Gastrocnemius medialis (tissue), 4 donors: ENCODE measurements at places on chromosomes 7 and 10.
A peak's percentile ranks its signal among the peaks of the same experiment; 100 is the strongest.

DNA sequence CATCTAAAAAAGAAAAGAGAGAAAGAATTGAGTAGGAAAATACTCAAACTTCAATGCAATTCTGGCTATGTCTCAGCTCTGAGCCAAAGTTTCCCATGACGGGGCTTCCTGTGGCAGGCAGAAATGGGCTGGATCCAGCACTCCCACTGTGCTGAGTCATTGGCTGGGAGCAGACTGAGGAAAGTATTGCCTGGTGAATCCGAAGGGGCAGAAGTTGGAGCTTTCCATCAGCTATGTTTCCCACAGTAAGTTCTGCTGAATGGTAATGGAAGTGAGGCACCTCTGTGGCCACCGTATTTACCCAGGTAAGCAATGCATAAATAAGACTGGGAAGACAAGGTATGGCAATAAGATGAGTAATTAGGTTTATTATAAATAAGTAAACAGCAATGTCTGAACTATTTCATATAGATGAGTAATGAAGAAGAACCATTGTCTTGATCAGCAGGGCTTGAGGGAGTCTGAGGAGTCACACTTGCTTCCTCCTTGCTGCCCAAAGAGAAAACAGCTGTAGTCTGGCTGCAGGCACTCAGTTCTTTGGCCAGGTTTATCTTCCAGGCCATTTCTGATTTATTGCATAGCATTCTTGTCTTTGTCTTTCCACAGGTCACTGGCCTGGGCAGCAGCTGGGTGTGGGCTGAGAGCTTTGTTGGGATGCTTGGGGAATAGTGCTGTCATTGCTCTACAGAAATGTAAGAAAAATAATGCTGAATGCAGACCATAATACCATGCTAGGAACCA lies 255.3 kb downstream of the DNAJB9 start:
- DNase-seq: no peak

GRCh38 chr7:86222806-86223205 lies 420.9 kb upstream of the GRM3 start:
- no peak for DNase-seq

DNA sequence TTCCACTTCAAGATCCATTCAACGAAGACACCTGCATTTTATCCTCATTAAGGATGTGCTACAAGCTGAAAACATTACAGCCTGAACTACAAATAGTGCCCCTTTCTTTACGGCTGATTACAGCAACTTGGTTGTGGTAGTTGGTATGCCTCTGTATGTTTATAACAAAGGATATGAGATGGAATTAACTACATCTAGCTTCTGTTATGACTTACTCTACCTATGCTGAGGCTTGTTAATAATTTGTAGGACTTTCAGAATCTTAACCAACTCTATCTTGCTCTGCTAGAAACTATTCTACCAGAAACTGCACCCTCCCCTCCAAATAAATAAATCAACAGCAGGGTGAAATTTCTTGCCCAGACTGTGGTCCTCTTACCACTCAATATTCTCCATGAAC lies 448.1 kb downstream of the GRM8 start:
- DNase-seq: no peak

GRCh38 chr7:29478226-29478625 lies 85.4 kb upstream of the PRR15 start:
- no peak for DNase-seq

GRCh38 chr7:139661043-139661440 lies 116.8 kb downstream of the HIPK2 start:
- DNase-seq: no peak

- peak; percentile 53 for DNase-seq
Observed at GRCh38 chr7:55128693-55129394, 110.0 kb downstream of the EGFR start.

GRCh38 chr10:132392184-132392800 lies 4.7 kb upstream of the PWWP2B start:
- peak; percentile 6 for DNase-seq

GRCh38 chr10:124180044-124180745 lies 86.8 kb upstream of the CHST15 start:
- DNase-seq: no peak

DNA sequence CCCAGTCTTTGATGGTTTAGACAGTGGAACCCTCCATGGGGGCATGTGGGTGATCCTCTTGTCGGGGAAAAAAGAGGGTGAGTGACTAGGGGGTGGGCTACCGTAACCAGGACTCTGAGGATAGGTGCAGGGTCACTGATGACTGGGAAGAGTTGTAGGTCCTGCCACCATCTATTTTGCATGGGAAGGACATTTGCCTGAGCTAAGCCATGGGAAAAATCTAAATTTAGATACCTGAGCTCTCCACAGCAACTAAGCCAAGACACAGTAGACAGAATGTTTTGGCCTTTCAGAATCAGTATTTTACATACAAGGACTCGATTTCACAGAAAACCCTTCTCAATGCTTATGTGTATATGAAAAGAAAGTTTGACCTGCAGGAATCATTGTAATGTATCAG lies 52.7 kb downstream of the KIAA1217 start:
- no peak for DNase-seq

- no peak for DNase-seq
Observed at GRCh38 chr7:130622866-130623265, 45.7 kb downstream of the COPG2 start.

- no peak for DNase-seq
Observed at GRCh38 chr10:92640107-92640506, 47.2 kb downstream of the KIF11 start.

DNA sequence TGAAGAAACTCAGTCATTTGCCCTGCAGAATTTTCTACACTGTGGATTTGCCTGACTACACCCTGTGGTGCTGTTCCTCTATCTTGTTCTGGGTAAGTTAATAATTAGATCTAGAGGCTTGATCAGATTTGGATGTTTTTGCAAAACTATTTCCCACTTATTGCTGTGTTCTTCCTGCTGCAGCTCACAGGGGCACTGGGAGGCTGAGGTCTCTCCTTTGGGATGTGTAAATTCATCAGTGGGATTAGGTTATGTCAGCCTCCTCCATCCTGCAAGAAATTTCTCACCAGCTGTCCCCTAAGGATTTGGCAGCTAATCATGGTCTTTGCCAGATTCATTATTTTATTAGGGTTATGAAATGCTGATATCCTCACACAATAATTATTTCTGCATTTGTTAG lies 148.1 kb upstream of the ZNF32 start:
- DNase-seq: no peak

GRCh38 chr7:158650821-158651225 lies 53.8 kb downstream of the NCAPG2 start:
- DNase-seq: no peak

- DNase-seq: no peak
Observed at GRCh38 chr7:101549734-101550133, 79.4 kb downstream of the MYL10 start.

DNA sequence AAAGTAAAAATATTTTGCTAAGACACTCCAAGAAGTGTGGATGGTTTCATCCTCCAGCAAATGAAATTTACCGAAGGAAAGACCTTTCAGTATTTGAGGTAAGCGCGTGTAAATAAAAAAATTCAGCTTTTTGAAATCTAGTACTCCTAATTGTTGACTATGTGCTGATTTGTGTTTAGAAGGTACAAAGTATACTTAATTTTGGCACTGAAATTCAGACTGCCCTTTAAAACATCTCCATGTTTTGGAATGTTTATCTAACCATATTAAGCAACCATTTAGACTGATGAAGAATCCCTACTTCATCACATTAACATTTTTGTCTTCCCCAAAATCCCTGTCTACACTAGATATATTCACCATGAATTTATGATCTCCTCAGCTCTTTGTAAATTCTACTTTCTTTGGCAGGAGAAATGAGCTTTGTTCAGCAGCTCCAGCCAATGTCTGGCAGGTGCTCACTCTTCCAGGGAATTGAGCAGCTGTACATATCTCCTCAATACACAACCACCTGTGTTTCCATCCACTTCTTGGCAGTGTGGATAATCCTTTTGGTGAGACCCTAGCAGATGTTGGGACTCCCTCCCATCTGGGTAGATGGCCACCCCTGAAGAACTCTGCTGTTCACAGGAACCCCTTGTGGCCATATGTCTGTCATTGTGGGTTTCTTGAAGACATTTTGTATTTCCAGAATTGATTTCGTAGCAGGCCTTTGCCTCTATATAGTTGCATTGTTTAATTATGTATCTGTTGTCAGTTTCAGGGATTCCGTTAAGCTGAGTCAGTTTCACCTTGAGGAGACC lies 129.4 kb upstream of the SAMD8 start:
- no peak for DNase-seq

DNA sequence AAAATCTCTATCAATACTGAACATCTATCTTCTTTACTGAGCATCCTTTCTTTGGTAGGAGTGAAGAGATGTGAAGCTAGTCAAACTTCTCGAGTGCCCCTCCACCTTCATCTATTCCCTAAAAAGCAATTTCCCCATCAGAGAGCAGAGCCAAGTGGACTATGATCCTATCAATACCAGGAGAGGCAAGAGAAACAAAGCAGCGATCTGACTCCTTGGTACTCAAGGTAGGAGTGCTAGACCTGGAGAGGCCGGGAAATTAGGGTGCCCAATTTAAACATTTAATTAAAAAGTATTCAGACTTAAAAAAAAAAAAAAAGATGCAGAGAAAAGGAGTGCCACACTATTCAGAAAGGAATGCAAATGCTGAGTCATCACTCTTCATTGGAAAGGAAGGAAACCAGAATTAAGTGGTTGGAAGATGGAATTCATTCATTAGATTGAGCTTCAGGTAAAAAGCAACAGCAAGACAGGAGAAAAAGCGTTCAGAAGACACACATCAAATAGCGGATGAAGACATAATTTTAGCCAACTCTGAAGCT lies 1.6 kb downstream of the TIAL1 start:
- no peak for DNase-seq

DNA sequence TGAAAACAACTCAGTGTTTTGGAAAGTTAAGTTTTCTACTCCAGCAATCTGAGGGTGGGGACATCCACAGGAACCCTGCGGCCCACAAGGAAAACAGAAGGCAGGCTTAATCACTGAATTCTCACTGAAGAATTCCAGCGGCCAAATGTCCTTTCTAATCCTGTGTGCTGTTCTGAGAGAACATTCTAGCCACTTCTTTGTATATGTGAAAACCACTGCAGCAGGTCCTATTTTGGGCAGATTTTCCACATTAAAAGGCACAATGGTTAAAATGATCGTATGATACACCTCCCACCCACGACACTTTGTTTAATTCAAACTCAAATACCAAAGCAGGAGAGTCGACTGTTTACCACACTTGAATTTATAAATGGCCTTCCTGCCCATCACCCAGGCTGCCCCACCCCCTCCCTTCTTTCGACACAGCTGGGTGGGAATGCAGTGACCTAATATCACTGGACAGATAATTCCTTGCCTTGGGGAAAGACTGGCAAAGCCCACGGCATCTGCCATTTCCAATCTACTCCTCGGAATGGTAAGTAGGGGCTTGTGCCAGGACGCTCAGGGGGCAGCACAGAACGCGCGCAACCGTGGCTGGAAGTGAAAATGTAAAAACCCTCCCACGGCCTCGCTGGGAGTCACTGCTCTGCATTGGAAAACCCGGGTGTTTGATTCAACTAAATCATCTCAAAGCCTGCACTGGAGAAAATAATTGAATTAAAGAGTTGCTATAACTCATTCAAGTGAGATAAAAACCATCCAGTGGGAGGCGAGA lies 67.0 kb downstream of the CTBP2 start:
- DNase-seq: peak; percentile 63

GRCh38 chr7:48317360-48317759 lies 146.1 kb downstream of the ABCA13 start:
- no peak for DNase-seq

DNA sequence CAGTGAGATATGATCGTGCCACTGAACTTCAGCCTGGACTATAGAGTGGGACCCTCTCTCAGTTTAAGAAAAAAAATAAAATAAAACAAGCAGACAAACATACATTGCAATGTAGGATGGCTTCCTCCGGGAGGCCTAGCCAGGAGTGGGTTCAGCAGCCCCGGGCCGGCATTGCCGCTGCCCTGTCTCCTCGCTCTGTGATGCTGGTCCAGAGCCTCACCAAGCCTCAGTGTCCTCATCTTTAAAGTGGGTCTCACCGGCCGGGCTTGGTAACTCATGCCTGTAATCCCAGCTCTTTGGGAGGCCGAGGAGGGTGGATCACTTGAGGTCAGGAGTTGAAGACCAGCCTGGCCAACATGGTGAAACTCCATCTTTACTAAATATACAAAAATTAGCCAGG lies 71.6 kb downstream of the PTPRE start:
- DNase-seq: no peak

DNA sequence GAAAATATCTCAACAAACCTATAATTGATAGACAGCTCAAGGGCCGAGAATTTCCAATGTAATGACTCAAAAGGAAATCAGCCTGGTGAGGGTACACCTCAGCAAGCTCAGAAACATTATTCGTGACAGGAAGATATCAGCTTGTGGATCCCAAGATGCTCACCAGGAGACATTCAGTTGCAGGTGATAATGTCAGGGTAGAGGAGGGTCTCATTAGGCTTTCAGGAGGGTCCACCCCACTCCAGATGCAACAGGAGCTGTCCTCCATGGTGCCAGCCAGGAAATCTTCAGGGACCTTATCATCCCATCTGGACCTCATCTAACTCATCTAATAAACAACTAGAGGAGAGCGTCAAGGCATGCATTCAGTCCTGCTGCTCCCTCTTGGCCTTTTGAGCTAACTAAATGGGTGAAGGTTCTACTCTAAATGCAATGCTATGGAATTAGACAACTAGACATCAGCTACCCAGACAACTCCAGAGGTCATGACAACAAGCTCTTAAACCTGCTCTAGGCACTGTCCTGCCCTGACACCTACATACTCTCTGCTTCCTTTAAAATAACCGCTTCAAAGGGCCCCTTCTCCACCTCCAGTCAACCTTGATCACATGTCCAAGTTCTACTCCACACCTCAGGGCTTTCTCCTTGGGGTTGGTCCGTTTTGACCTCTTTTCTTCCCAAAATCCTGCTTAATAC lies 4.3 kb upstream of the GIMAP5 start:
- no peak for DNase-seq

DNA sequence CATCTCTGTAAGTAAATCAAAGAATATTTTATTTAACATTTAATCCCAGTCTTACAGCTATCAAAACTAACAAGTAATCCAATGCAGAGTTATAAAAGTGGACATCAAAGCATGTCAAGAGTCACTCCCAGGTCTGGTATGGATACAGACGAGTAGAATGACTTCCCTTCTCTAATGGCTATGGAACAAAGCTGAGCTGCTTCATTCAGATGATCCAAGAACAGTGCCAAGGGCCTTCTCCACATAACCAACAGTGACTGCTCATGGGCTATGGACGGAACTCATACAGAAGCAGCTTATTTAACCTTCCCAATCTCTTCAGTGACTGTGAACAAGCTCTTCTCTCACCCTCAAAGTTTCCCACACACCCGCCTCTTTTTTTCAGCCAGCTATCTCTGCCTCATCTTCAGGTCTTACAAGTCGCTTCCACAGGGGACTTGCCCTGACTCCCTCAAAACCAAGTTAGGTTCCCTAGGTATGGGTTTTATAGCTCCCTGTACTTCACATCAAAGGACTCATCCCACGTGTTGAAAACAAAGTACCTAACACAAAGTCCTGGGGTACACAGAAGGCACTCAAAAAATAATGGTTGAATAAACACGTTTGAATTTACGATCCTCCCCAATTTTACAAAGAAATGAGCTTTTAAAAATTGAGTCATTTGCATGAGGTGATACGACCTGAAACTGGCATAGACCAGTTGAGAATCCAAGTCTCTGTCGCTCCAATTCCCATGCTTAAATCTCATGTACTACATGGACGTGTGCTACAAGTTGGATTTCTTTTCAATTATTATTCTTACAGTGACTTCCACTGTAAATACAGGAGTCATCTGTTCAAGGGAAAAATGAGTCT lies 3.1 kb downstream of the USP6NL start:
- DNase-seq: no peak

- no peak for DNase-seq
Observed at GRCh38 chr10:1938317-1938716, 201.0 kb upstream of the ADARB2 start.
